ENCODE measurements at places on chromosomes 11 and 22. TPM values are rescaled to one million over a fixed set of nuclear protein-coding genes. Genes with fewer than 3 reads are reported as not detected.

DNA sequence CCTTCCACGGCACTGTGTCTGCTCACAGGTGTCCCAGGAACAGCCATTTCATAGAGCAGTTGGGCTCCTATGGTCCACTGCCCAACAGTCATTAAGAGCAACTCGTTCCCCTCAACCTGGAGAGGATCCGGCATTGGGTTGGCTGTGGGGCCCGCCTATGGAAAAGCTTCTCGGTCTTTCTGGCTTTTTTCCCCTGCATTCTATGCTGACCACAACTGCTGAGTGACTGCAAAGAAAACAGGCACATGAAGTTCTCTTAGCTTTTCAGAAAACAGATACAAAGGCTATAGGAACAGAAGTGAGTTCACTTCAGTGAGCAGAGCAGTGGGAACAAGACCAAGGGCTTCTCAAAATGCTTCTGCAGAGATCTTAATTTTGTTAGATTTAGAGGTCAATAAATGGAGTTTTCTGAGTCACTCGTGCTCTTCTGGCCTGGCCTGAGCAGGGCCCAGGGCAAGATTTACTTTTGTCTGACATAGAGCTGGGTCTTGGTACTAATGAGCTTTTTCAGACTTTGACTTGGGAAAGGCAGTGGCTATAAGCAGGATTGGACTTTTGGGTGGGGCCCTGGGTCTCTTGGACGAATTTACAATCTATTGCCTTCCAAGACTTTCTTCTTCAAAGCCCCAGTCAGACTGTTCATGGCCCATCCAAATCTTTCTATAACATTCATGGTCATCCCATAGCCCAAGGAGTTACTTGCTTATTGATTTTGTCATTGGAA lies 13.6 kb upstream of the APOL5 start:
- no peak for DNase-seq

DNA sequence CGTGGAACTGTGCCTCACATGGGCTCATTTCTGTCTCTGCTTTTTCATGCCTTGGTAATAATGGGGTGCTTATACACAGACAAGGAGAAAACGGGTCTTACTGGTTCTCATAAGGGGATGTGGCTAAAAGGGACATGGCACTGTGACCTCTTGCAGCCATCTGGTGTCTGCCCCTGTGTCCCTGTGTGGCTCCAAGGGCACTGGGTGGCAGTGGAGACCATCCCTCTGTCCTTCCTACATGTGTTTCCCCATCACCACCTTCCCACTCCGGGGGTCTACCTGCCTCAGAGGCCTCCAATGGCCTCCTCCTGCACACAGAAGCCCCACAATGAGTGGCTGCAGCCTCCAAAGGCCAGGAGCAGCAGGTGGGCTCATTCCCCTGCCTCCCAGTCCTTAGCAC lies 221.2 kb downstream of the CEP164 start:
- DNase-seq, result no peak

- no peak for DNase-seq
Measured at GRCh38 chr11:44842220-44842619, 108.5 kb downstream of the TP53I11 start.

- DNase-seq, result no peak
Measured at GRCh38 chr11:6658647-6659046, 3.0 kb upstream of the DCHS1 start.

PAX6 gene
- total RNA-seq, result not detected

SCGB1D2 gene
- total RNA-seq, result 3.7 TPM
